NCI-H226 (cell line): ENCODE measurements at places on chromosomes 7 and 10.

DNA sequence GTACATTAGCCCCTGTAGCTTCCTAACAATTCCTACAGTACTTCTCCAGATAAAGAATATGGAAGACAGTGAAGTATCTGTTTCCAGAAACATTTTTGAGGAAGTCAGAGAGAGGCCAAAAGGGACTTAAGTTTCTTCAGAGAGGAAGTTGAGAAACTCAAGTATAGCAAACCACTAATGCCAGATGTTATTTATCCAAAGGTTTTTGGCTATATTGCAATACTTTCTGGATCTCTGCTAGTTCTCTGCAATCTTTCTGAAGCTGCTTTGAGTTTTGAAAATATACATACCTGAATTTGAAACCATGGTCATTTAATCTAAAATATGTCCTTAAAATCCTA, 64.7 kb downstream of the BICC1 start:
- DNase-seq, result no peak

- DNase-seq, result no peak
Measured at GRCh38 chr7:101985057-101985902, 167.9 kb downstream of the CUX1 start.

DNA sequence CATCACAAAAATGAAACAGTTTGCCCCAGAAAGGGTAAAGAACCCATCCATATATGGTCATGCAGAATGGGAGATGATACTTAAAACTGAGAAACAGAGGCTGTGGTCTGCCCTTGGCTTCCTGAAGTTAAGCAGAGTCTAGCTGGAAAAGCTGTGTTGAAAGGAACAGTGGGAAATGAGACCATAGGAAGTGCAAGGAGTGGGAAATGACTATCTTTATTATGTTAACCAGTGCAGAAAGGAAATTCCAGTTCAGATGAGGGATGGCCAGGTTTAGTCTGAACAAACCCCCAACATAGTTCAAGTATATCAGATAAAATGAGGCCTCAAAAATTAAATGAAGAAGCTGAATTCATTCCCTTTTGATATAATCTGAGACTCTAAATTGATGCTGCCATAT, 112.2 kb upstream of the TARP start:
- DNase-seq, result no peak

DNA sequence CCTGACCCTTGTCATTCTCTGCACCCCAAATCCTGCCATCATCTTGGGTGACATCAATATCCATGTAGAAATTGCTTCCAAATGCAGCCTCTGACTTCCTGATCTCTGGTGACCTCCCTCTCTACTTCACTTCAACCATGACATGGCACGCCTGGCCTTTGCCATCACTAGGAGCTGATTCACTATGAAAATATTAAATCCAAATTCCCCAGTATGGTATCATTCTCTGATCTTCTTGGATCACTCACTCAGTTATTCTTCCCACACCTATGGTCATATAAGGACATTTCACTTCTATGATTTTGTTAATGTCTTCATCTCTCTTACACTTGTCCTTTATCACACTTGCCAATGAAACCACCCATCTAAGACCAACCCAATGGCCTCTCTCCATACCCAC, 73.7 kb upstream of the ODAD2 start:
- DNase-seq, result no peak

DNA sequence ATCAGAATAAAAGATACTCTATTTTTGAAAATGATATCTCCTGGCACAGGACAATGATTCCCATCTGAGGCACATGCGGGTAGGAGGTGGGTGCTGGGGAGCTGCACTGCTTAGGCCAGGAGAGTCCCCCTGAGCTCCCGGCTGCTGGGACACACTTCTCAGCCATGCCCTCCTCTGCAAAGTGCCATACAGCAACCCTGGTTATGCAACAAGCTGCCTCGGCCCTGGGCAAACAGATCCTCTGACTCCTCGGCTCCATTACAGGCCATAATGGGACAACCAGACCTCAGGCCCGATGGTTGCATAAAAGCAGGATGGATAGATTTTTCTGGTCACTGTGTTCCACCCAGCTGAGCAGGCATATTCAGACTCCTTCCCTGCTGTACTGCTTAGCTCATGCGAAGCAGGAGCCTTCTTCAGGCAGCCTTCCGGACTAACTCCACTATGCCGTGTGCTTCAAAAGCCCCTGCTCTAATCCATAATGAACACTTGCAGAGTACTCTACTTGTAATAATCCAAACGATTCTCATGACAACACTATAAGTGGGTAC, 6.5 kb upstream of the LEP start:
- DNase-seq, result no peak

GRCh38 chr7:3194501-3195141, 106.4 kb upstream of the SDK1 start:
- peak; percentile 100 for DNase-seq

DNA sequence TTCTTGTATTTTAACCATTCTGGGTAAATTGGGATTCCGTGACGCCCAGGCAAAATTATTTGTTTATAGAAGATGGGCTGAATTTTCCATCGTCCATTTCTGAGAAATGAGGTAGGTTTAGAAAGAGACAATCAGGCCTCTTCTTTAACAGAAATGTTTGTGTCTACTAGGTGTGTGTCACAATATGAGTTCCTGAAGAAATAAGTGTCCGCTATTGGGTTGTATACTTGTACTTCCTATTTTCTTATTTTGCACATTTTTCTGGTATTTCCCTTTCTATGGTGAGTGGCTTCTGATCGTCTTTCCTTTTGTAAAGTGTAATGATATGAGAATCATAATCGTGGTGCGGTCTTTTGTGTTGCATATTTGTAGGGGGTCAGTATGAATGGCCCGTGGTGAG, 83.9 kb downstream of the TCF7L2 start:
- DNase-seq, result no peak

- no peak for DNase-seq
Measured at GRCh38 chr7:151984612-151985011, 28.4 kb downstream of the GALNTL5 start.

- DNase-seq, result no peak
Measured at GRCh38 chr7:98879979-98880315, 1.6 kb downstream of the TRRAP start.

GRCh38 chr10:49225218-49225876, 37.2 kb upstream of the TMEM273 start:
- DNase-seq, result no peak

DNA sequence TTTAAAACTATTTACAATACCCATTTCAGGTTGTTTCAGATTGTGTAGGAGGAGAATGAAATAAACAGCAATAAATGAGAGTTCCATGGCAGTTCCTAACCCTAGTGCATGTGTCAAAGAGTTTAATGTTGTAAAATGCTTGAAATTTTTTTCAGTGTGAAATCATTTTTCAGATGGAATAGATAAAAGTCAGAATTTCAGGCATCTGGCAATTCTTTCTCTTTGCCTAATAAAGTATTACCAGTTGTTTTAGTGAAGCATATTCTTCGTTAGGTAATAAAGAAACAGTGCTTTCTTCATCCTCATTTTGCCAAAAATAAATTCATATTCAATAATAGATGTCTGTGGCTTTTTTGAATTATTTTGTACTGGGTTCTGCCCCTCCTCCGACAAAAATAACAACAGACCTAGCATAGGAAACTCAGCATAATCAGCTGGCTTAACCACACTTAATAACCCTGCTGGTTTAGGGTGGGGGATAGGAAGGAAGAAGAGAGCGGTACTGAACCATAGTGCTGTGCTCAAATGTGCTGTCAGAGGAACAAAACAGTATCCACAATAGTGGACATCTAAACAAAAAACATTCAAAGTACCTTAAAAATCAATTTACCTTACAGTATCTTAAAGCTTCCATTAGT, 39.1 kb downstream of the MINDY3 start:
- no peak for DNase-seq

- no peak for DNase-seq
Measured at GRCh38 chr10:128573281-128573845, 447.1 kb upstream of the MKI67 start.

- no peak for DNase-seq
Measured at GRCh38 chr7:124751027-124751426, 14.6 kb downstream of the GPR37 start.

GRCh38 chr7:8037151-8037550, 68.6 kb downstream of the GLCCI1 start:
- no peak for DNase-seq

- peak; percentile 44 for DNase-seq
Measured at GRCh38 chr10:11533328-11533781, 78.1 kb downstream of the USP6NL start.

DNA sequence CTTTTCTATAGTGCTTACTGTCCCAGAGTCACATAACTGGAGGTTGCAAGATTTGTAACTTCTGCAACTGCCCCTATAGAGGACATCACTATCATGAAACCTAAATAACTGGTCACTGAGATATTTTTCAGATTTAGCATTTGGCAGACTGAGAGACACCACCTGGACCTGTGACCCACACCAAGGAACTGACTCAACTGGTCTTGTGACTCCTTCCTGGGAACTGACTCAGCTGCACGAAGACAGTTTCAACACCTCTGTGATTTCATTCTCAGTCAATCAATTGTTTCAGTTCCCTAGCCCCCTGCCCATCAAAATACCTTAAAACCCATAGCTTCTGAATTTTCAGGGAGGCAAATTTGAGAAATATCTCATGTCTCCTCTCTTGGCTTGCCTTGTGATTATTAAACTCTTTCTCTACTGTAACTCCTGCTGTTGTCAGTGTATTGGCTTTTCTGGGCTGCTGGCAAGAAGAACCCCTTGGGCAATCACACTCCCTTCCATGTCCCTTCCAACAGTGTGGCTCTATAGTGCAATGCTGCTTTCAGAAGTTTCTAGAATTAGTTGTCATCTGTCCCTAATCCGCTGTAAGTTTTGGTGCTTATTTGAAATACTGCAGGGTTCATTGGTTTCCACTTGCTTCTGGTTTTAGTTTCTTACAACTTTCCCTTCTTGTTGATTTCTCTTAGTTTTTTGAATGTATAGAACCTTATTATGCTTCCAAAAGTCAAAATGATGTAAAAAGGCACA, 127.8 kb upstream of the ADCY1 start:
- no peak for DNase-seq

DNA sequence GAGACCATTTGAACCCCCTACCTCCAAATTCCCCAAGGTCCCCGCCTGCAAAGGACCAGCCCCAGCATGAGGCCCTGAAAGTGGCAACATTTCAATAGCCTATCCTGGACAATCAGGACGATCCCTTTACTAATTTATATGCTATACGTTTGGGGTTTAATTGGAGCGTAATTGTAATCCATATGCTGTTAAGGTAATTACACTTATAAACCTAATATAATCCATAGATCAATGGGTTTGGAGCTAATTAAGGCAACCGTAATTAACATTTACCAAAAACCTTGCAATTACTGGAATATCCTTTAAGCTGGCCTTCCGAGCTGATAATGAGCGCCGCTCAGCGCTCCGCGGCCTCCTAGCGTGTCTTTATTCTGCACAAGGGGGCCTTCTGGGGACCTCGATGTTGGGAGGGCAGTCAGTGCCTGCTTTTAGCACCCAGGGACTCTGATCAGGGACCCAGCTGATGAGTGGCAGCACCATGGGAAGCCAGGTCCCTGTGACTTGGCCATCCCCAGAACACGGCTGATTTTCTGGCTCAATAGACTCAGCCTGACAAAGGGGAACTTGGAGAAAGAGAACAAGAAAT, 91.2 kb downstream of the LHPP start:
- DNase-seq, result no peak

GRCh38 chr7:159263430-159263829, 118.8 kb upstream of the VIPR2 start:
- DNase-seq, result no peak

DNA sequence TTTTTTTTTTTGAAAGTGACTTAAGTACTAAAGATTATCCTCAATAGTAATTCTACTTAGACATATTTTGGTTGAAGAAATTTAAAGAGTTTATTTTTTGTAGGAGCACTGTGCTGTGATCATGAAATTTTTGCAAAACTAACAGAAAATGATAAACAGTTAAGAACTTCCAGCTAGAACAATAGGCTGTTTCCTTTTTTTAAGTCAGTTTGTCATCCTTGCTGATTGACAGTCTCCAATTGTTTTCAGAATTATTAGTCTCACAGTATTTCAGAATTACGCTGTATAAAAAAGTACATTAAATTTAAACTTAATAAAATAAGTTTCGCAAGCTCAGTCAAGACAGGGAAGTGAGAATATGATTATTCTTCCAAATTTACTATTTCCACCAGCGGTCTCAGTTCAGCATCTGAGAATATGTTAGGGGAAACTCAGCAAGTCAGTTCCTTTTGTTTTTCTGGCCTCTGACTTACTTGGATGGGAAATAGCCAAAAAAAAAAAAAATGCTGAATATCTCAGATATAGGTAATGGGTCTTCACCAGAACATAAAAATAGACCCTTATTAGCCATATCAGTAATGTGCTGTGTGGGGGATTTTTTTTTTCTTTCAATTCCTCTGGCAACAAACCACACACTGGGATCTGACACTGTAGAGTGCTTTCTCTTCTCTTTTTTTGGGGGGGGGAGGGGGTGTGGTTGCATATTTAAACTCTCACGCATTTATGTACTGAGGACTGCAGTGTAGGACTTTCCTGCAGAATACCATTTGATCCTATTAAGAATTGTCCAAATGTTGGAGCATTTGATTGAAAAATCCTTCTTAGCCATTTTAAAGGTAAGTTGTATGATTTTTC, at the start of gene CD36:
Gene CD36 (plus strand): TSS at position 732 of the 855 bp plus-strand sequence. CDS start 8,099 bp downstream, outside the sequence.
- no peak for DNase-seq

GRCh38 chr7:38838725-38839385, 70.1 kb downstream of the VPS41 start:
- DNase-seq, result no peak

- DNase-seq, result peak; percentile 100
Measured at GRCh38 chr7:22577470-22578001, 77.5 kb upstream of the STEAP1B start.

DNA sequence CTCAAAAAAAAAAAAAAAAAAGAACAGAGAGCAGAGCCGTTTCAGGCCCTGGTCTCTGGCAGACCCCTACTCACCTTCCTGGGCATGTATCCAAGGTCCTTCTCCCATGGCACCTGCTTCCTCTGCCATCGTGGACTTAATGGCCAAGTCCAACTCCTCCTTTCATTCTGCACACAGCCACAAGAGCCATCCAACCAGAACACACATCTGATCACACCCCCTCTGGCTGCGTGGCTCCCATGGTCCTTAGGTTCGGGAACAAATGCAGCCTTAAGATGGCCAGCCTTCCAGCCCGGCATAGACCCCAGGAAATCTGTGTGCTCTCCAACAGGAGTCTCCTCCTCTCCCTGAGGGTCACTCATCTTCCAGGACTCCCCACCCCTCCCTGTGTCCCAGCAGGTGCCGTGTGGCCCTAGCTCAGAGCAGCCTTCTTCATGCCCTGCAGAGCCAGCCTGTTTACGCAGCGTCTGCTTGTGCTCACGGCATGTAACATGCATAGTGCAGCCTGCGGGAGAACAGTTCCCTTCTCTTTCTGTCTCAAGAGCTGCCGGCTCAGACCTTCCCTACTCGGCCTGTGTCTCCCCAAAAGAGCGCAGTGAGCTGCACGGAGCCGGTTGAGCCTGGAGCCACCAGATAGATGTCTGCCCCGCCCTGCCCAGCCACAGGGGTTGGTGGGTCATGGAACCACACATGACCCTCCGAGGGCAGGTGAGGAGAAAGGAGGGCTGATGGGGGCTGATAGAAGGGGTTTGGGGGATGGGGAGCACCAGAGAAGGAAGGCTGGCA, 157.3 kb downstream of the NRF1 start:
- DNase-seq, result no peak

DNA sequence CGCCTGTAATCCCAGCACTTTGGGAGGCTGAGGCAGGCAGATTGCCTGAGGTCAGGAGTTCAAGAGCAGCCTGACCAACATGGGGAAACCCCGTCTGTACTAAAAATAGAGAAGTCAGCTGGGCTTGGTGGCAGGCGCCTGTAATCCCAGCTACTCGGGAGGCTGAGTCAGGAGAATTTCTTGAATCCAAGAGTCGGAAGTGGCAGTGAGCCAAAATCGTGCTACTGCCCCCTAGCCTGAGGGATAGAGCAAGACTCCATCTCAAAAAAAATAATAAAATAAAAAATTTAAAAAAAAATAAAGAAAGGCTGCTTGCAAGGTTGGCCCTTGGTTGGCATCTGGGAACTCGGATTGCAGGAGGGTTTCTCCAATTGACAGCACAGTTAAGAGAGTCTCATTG, 221.6 kb downstream of the DGKI start:
- no peak for DNase-seq
